ENCODE measurements at places on chromosomes 3 and 15. TPM values are rescaled to one million over a fixed set of nuclear protein-coding genes. Genes with fewer than 3 reads are reported as not detected.

PAQR5 gene
- not detected for total RNA-seq

ERICH6 gene
- 0.39 TPM for total RNA-seq

FEZF2 gene
- total RNA-seq = not detected

KCNAB1 gene
- not detected for total RNA-seq

GLT8D1 gene
- 37.6 TPM for total RNA-seq

IL5RA gene
- 0.18 TPM for total RNA-seq

GABRR3 gene
- not detected for total RNA-seq

RPUSD2 gene
- total RNA-seq = 18.8 TPM

GRCh38 chr3:93906245-93906644 lies 67.5 kb downstream of the PROS1 start:
- H3K27ac ChIP-seq = no peak overlapping the region
- no peak overlapping the region for H3K4me3 ChIP-seq
- H3K27me3 ChIP-seq = no peaks in the 10 kb centered on the region
- H3K4me1 ChIP-seq = no peaks in the 10 kb centered on the region

DNA sequence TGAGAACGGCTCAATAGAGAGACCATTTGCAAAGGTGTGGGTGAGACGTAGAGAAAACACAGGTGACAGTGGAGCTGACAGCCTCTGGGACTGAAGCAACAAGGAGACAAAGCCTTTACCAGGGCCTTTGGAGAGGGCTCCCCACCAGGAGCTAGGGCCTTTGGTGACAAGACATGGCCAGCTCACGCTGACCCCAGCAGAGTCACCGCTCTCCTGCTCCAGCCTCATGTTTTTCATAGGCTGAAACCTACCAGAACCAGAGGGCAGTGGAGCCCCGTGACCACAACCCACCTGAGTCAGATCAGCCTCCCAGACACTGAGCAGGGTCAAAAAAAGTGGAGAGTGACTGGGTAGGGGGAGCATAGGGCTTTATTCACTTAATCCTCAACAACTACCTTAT lies 214.7 kb downstream of the SHQ1 start:
- no peaks in the 10 kb centered on the region for H3K27me3 ChIP-seq
- H3K36me3 ChIP-seq = peaks cover 5% of the 10 kb centered on the region
- peak overlapping the region; percentile 86 for H3K27ac ChIP-seq
- peaks cover 50% of the 10 kb centered on the region for H3K4me1 ChIP-seq

DNA sequence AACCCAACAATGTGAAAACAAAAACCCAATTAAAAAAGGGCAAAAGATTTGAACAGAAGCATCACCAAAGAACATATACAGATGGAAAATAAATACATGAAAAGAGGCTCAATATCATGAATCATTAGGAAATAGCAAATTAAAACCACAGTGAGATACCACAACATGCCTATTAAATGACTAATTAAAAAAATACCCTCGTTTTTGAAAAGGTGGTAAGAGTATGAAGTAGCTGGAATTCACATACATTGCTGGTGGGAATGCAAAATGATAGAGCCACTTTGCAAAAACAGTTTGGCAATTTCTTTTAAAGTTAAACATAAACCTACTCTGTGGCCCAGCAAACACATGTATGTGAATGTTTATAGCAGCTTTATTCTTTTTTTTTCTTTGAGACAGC lies 75.8 kb downstream of the B3GNT5 start:
- no peak for DNase-seq
- no peak overlapping the region for H3K4me3 ChIP-seq
- no peak overlapping the region for H3K27ac ChIP-seq
- H3K27me3 ChIP-seq = no peaks in the 10 kb centered on the region

DNA sequence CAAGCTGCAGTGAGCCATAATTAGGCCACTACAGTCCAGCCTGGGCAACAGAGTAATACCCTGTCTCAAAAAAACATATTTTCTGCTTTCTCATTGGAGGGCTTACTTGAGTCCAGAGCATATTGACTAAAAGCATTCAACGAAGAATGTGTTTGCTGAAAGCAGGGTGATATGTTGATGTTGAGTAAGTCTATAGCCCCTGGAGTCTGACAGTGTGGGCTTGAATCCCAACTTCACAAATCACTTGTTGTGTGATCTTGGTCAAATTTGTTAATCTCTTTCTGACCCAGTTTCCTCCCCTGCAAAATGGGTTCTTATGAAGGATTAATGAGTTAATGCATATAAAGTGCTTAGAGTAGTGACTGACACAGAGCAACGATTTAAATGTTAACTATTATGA lies 403.9 kb downstream of the MECOM start:
- H3K4me1 ChIP-seq = no peaks in the 10 kb centered on the region
- H3K27me3 ChIP-seq = no peaks in the 10 kb centered on the region
- no peak overlapping the region for H3K4me3 ChIP-seq
- no peak overlapping the region for H3K27ac ChIP-seq
- no peaks in the 10 kb centered on the region for H3K36me3 ChIP-seq
- no peak for DNase-seq

- no peaks in the 10 kb centered on the region for H3K27me3 ChIP-seq
- no peak overlapping the region for H3K4me3 ChIP-seq
- no peak for DNase-seq
- no peaks in the 10 kb centered on the region for H3K36me3 ChIP-seq
- H3K4me1 ChIP-seq = no peaks in the 10 kb centered on the region
Observed at GRCh38 chr3:117746066-117746465, 1036.5 kb downstream of the TUSC7 start.

DNA sequence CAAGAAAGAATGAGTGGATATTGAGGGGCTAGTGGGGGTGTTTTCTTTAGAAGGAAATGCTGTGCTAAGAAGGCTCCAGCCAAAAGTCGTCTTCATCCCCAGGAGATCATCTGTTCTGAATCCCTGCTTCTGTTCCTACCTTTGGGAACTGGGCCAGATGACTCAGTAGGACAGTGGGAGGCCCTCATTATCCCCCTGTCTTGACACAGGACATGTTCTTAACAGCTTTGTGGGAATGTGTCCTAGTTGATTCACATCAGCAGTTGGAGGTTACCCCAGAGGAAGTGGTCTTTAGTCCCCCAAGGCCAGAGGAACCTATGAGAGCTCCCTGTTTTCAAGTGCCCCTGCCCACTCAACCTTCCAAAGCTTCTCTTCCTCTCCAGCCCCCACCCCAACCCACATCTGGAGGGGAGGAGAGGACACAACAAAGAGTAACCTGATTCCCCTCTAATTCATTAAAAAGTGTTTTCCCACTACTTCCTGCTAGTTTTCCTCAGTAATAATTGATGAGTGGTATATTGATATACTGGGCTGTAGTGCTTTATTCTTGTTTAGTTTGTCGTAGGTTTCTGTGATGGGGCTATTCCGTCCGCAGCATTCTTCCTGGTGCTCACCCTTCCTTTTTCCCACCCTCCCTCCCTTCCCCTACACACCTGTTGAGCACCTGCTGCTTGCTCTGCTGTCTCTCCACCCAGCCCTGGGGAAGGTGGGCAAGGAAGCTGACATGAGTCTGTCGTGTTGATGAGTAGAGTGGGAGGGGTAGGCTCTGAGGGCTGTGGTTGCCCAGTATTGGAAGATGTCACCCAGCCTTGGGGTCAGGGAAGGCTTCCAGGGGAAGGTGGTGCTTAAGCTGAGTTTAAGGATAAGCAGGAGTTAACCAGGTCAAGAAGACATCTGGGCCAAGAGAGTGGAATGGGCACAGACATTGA lies 9.3 kb downstream of the PXYLP1 start:
- H3K27me3 ChIP-seq = no peaks in the 10 kb centered on the region
- H3K4me1 ChIP-seq = peaks cover 75% of the 10 kb centered on the region
- no peak for DNase-seq
- H3K36me3 ChIP-seq = peaks cover 73% of the 10 kb centered on the region
- H3K4me3 ChIP-seq = no peak overlapping the region

DNA sequence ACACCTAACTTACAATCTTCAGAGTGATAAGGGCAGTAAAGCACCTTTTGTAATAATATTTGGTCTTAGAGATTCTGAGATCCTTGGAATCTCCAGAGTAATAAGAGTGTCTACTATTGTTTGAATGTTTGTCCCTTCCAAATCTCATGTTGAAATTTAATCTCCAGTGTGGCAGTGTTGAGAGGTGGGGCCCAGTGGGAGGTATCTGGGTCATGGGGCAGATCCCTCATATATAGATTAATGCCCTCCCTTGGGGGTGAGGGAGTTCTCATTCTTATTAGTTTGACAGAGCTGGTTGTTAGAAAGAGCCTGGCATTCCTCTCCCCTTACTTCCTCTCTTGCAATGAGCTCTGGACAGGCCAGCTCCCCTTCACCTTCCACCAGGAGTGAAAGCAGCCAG lies 16.0 kb downstream of the DZIP1L start:
- no peaks in the 10 kb centered on the region for H3K4me1 ChIP-seq
- DNase-seq = no peak
- no peak overlapping the region for H3K27ac ChIP-seq
- H3K27me3 ChIP-seq = peaks cover 9% of the 10 kb centered on the region

- no peaks in the 10 kb centered on the region for H3K27me3 ChIP-seq
- H3K4me1 ChIP-seq = peaks cover 50% of the 10 kb centered on the region
- no peaks in the 10 kb centered on the region for H3K36me3 ChIP-seq
- no peak for DNase-seq
Observed at GRCh38 chr15:85402195-85402881, 21.9 kb downstream of the AKAP13 start.

DNA sequence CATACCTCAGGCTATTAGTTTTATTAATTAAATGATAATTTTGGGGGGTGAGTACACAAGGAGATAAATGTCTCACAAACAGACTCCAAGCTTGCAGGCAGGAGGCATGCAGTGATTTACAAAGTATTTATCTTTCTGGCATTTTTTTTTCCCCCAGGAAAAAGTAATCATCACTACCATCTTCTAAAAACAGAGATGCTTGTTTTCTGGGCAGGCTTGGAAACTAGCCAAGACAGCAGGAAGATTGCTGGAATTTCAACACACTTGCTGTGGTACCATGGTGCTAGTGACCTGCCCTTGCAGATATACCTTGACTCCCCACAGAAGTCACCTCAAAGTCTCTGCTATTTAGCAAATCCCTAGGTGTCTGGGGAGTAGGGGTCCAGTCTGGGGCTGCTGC lies 732.8 kb upstream of the CFAP20DC start:
- no peak overlapping the region for H3K4me3 ChIP-seq
- H3K4me1 ChIP-seq = peaks cover 39% of the 10 kb centered on the region
- no peak for DNase-seq
- H3K27ac ChIP-seq = no peak overlapping the region
- H3K36me3 ChIP-seq = peaks cover 48% of the 10 kb centered on the region
- H3K27me3 ChIP-seq = no peaks in the 10 kb centered on the region
